ENCODE measurements at places on chromosomes 3 and 15.
A peak's percentile ranks its signal among the peaks of the same experiment; 100 is the strongest.

DNA sequence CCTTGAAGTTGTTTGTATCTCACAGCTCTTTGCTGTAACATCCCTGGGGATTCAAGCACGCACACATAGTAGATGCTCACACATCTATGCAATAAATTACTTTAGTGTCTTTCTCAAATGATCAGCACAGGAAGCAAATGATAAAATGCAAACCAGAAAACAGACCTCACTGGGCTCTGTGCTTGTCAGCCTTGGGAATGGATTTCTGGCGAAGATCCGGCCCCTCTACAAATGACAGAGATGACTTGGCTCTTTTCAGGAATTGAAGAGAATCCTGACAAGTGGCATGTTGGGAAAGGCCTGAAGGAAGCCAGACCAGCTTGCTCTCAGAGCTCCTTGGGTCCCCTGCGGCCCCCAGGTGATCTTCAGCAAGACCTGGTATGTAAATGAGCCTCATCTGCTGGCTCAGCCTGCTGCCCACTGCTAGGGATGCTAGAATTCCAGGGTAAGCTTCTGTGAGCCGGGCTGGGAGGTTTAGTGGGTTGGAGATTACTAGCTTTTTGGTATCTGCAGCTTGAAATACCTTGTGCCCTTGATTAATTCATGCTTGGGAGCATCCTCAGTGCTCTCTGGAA lies 54.1 kb downstream of the LPP start:
- no peak for DNase-seq

DNA sequence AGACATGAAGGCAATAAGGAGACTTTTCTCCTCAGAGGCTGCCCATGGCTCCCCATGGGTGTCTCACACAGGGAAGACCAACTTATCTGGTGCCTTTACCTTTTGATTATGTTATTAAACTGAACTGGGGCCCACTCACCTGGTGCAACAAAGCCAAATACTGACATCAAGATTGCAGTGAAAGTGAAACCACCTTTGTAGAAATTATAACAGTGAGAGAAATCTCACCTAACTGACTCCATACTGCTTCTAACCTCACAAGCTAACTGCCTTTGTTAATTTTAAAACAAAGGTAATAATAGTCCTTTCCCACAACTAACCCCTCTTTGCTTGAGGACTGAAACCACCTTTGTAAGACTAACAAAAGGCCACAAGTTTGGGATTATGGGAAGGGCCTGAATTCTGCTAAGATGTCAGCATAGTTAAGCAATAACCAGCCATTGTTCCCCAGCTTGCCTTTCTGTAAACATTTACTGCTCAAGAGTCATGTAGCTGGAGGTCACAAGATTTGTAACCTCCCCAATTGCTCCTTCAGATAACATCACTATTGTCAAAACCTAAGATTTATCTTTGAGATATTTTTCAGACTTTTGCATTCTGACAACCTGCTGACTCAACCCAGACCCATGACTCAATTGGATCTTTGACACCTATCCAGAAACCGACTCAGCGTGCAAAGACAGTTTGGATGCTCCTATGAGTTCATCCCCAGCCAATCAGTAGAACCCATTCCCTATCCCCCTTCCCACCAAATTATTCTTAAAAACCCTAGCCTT lies 420.3 kb upstream of the CFAP20DC start:
- DNase-seq = no peak

- DNase-seq = no peak
Measured at GRCh38 chr15:31324806-31325594, 1.6 kb upstream of the KLF13 start.

DNA sequence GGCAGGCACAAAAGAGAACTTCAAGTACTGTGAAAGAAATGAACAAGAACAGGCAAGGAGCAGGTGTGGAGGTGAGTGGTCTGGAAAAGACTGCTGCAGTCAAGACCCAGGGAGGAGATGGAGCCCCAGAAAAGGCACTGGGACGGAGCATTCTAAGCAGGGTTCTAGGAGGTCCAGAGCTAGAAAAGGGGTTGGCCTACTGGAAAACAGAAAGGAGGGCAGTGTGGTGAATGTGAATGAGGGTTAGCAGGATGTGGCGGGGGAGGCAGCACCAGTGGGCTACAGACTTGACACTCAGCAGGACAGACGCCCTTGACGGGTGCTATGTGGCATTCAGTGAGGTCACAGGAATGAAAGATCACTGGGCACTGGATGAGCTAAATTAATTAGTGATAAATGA lies 75.7 kb downstream of the SENP2 start:
- DNase-seq = no peak

DNA sequence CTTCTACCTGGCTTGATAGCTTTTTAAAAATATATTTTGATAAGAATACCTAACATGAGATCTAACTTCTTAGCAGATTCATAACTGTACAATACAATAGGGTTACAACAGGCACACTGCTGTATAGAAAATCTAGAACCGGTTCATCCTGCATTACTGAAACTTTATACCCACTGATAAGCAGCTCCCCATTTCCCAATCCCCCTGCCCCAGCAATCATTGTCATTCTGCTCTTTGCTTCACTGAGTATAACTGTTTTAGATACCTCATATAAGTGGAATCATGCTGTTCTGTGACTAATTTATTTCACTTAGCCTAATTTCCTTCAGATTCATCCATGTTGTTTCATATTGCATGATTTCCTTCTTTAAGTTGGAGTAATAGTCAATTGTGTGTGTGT lies 906.0 kb downstream of the GBE1 start:
- no peak for DNase-seq

GRCh38 chr3:112132975-112133448 lies at the start of gene GCSAM:
Gene GCSAM (minus strand): TSS chr3:112133248. CDS start chr3:112133120, 128 bp downstream.
- DNase-seq = no peak

GRCh38 chr3:126153695-126154360 lies 26.6 kb downstream of the ALDH1L1 start:
- DNase-seq = no peak

DNA sequence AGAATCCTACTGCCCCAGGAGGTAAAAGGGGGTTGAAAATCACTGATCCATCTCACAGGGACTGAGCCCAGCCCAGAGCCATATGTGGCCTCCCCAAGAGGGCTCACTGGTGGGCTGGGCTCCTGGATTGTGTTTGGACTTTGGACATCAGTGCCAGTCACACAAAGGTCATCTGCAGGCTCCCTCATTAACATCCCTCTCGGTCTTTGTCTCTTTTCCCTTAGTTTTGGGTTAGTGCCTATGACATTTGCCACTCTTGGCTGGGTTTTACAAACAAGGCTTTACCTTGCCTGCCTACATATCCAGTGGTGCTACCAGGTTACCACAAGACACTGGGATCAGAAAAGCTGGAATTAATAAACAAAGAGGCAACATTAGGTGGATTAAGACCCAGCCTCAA lies 27.9 kb downstream of the IFT122 start:
- no peak for DNase-seq

- no peak for DNase-seq
Measured at GRCh38 chr3:50371133-50371685, 11.9 kb upstream of the TMEM115 start.

GRCh38 chr3:47961815-47962606 lies 54.2 kb downstream of the MAP4 start:
- DNase-seq = no peak

DNA sequence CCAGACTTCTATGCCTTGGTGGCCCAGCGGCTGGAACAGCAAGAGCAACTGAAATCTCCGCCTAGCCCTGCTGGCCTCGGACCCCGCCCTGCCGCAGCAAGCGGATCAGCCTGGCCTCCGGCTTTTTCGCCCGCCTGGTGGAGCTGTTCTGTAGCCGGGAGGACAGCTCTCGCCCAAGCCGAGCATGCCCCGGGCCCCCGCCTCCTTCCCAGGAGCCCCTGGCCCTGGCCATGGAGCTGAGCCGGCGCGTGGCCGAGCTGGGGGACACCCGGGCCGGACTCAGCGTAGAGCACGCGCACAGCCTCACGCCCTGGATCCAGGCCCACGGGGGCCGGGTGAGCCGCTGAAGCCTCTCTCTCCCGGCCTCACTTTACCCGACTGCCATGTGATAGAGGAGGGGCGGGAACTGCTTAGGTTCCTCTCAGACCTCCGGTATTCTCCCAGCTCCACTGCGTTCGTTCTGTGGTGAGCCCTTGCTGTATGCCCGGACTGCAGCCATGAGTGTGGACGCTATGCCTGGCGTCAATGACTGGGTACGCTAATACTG lies 24.1 kb upstream of the MRPL3 start:
- peak; percentile 72 for DNase-seq

DNA sequence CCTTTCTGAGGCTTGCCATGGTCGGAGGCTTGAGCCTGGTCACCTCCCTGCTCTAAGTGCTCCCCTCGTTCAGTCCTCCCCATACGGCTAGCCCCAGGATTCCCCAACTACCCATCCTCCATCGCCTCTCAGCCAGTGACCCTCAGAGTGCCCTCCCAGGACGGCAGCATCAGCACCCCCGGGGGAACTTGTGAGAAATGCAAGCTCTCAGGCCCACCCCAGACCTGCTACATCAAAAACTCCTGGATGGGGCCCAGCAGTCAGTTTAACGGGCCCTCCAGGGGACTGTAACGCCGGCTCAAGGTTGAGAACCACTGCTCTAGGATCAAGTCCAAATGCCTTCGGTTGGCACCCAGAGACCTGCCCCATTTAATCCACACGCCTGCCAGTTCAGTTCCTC lies 6.9 kb downstream of the ADAMTS17 start:
- DNase-seq = no peak

GRCh38 chr3:157527131-157527881 lies 24.1 kb upstream of the VEPH1 start:
- DNase-seq = no peak

GRCh38 chr15:75210811-75211230 lies 9.1 kb downstream of the C15orf39 start:
- DNase-seq = no peak

GRCh38 chr15:60340207-60340921 lies 57.4 kb downstream of the ANXA2 start:
- DNase-seq = no peak

- no peak for DNase-seq
Measured at GRCh38 chr3:114884213-114884923, 262.7 kb downstream of the ZBTB20 start.

GRCh38 chr3:181613813-181614212 lies 97.9 kb upstream of the SOX2 start:
- no peak for DNase-seq

- DNase-seq = no peak
Measured at GRCh38 chr15:98160236-98160635, 199.7 kb downstream of the ARRDC4 start.

GRCh38 chr3:183768114-183768513 lies 57.3 kb downstream of the MAP6D1 start:
- no peak for DNase-seq

GRCh38 chr3:43659250-43659880 lies 31.4 kb upstream of the ABHD5 start:
- no peak for DNase-seq

DNA sequence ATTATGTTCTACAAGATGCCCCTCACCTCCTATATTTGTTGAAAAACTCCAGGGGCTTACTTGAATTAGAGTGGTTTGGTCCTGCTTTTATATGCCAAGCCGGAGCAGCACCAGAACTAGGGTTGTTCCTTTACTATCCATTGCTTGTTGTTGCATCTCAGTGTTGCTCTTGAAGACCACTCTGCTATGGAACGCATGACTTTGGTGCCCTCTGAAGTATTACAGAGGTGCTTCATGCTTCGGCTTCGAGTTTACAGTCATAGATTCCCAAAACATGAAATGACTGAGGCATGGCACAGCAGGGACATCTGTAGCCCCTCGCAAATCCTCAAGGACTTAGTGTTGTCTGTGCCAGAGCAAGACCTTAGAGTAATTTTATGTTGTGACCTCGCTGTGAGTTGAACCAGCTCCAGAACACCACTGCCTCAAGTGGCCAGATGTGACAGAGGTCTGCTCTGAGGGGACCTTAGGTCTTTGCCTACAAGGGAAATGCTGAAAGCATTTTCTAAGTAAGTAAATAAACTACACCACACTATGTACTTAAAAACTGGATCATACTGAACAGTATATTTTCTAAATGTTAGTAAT lies 67.2 kb upstream of the SIAH2 start:
- DNase-seq = no peak

- DNase-seq = no peak
Measured at GRCh38 chr3:55161231-55161630, 233.4 kb upstream of the LRTM1 start.
